ENCODE measurements at places on chromosomes 7 and 10.

GRCh38 chr7:50682079-50682478 is 100.6 kb downstream of the GRB10 start:
- no peak for DNase-seq

DNA sequence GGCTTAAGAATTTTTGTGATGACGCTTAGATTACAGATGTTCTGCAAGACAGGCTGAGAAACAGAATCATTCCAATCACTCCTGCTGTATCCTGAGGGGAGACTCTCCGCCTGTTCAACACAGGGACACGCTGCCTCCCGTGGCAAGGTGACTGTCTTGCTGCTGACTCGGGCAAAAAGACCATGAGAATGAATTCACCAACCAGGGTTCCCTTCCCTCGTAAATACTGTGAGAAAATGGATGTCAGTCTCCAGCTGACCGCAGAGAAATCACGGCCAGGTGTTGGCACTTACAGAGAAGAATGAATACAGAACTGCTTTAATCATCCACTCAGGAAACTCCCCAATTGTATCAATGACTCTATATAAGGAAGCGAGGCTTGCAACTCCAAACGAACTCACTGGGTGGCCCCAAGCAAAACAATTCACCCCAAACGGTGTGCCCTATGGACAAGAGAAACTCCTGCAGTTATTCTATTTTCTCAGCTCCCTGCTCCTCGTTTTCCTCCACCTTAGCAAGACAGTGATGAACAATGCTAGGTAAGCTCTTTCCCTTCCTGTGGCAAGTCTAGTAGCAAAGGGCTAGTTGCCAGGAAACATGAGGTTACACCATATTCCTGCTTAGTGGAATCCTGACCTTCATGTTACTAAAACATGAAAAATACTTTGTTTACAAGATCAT is 22.8 kb downstream of the GNA12 start:
- DNase-seq: no peak

DNA sequence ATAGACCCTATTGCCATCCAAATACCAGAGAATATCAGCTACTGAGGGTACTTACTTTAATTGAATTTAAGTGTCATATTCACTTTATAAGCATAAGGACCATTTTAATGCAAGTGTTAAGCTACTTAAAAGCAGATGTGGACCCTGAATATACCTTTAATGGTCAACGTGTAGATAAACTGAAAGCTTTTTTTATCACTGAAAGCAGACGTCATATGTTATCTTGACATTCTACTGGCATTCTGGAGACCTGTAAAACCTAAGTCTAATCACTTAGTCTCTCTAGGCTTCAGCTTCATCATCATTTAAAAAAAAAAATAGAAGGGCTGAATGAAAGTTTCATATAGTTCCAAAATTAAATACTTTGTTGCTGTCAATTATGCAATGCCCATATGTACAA is 116.5 kb downstream of the ELAPOR2 start:
- DNase-seq: no peak

DNA sequence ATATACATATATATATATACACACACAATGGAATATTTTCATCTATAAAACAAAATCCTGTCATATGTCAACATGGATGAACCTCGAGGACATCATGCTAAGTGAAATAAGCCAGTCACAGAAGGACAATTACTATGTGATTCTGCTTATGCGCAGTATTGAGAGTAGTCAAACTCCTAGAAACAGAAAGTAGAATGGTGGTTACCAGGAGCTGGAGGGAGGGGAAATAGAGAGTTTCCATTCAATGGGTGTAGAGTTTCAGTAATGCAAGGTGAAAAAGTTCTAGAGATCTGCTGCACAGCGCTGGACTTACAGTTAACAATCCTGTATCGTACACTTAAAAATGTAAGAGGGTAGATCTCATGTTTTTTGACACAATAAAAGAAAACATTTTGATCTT is 181.9 kb downstream of the CDCA7L start:
- no peak for DNase-seq

DNA sequence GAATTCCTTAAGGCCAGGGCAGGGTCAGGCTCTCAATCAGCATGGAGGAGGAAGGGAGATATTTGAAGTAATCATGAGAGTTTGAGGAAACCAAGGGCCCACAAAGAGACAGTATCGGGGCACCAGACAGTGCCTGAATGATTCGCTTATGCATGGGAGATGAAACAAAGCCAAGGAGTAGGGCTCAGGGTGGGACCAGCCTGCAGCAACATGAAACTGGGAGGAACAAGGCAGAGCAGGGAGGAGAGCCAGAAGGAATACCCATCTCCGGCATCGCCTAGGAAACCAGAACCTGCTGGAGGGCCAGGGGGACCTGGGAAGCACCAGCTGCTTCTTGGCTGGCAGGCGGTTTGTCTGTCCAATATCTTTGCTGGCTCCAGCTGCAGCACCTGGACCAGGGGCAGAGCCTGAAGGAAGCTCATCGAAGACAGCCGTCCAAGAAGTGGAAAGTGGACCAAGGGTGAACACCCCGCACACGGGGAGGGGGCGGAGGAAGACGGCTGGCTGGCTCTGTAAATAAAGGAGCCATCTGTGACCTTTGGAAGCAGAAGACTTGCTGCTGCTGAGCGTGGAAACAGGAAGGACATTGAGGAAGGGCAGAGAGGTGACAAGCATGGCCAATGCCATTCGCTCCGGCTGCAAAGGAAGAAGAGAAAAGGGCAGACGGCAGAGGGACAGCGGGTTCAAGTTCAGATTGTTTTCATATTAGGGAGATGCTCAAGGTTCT is 34.4 kb upstream of the ECHDC3 start:
- DNase-seq: no peak

GRCh38 chr10:92407305-92408016 is 116.5 kb downstream of the MARCHF5 start:
- DNase-seq: no peak

DNA sequence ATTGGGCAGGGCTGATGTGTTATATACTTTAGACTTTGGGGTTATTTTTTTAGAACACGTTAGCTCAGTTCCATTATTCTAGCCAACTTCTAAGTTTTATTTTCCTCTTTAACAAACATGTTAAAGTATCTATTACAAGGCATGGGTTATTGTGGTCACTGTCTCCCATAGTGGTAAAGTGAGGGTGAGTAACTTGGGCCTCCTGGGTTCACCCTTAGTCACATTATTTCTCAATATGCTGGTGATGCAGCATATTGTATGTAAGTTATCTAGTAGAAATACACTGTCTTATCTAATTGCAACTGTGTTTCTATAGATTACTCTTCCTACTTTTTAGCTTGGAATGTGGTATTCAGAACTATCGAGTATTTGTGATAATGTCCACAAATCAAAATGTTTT is 65.9 kb downstream of the BBS9 start:
- no peak for DNase-seq

- no peak for DNase-seq
Observed at GRCh38 chr10:75464478-75465449, 33.3 kb downstream of the LRMDA start.

- no peak for DNase-seq
Observed at GRCh38 chr10:34899161-34899560, 84.1 kb upstream of the PARD3 start.

DNA sequence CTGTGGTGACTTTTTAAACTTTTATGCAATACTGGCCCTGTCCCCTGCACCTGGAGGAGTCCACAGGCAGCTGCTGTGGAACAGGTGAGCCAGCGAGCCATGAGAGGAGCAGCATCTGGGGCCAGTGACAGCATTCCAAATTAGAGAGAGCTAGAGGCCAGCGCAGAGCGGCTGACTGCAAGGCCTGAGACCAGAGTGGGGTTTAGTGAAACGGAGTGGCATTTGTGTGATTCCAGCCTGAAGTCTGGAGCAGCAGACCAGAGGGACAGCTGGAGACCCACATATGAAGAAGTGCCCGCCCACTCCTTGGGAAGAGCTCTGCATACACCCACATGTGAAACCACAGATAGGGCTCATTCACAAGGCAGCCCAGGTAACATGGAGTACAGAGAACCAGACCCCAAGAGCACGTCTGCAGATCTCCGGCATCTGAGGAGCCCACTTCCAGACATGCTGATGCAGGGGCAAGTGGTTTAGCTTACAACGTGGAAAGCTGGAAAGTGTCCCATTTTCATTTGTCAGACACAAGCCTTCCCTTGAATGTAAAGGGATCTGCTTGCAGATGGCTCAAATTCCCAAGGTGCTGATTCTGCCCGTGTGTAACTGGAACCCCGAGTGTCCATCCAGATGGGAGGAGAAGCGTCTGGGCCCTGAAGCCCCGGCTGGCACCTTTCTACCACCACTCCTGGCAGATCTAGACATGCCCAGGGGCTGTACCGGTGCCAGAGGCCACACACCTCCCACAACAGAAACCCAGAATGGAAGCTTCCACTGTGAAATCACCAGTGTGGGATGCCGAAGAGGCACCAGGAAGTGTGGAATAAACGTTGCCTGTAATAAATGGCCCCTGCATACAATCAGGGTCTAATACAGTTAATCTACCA is 256.0 kb upstream of the TCERG1L start:
- no peak for DNase-seq

- no peak for DNase-seq
Observed at GRCh38 chr7:99827040-99827778, 604 bp upstream of the CYP3A43 start.

GRCh38 chr7:158300427-158300826 is 287.2 kb downstream of the PTPRN2 start:
- DNase-seq: no peak

DNA sequence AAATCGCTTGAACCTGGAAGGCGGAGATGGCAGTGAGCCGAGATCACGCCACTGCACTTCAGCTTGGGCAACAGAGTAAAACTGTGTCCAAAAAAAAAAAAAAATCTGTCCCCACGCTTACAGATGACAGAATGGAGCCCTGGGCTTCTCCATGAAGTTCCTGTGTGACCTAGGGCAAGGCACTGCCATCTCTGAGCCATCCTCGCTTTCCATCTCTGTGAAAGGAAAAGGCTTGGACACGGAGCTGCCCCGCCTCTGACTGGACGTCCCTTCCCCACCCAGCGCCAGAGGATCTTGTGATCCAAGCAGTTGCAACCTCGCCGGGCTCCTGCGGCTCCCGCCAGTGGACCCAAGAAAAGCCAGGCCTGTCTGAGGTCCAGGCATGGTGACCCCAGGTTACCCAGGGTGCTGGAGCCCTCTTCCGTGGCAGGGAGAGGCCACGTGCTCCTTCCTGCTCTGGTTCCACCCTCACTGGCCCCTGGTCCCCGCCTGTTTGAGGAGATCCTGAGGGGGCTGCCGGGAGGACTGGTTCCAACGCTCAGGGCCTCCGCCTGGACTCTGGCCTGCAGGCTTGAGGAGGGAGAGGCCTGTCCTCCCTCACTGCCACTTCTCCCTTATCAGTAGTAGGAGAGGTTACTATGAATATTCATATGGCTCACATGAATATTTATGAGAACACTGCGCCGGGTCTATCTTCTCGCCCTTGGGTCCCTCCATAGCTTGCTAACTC is 25.6 kb upstream of the ELFN1 start:
- no peak for DNase-seq

DNA sequence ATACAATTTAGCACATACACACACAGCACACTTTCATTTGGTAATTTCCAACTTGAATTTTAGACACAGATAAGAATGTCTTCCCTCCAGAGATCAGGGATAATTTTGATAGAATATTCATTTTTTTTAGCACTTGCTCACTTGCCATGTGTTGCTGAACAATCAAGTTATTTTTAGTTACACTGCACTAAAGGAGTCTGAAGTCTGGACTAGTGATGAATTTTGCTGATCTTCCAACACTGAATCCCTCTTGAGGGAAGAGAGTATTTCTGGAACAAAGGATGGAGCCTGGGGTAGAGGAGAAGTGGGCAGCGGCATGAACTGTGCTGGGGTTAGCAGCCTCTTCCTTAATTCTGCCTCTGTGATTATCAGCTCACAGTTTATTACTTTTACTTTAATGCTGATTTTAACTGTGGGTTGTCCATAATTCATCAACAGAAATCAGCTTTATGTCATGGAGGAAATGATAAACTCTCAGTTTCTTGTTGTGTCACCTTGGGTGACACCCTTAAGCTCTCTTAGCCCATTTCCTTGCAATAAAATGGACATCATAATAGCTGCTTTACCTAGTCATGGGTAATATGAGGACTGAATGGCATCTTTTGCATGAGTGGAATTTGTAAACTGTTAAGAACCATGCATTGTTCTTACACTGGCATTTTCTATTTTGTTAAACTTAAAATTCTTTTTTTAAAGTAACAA is 32.1 kb downstream of the SGPL1 start:
- no peak for DNase-seq

DNA sequence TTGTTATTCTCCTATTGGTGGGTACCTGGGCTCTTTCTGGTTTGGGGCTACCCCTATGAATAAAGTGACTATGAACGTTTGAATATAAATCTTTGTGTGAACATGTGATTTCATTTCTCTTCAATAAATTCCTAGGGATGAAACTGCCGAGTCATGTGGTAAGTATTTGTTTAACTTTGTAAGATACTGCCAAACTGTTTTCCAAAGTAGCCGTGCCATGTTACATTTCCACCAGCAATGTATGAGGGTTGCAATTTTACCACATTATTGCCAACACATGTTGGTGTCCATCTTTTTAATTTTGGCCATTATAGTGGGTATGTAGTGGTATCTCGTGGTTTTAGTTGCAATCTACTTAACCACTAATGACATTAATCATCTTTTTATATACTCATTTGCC is 94.7 kb downstream of the ZNRF2 start:
- DNase-seq: no peak

- DNase-seq: no peak
Observed at GRCh38 chr7:124784879-124785818, 19.6 kb upstream of the GPR37 start.

DNA sequence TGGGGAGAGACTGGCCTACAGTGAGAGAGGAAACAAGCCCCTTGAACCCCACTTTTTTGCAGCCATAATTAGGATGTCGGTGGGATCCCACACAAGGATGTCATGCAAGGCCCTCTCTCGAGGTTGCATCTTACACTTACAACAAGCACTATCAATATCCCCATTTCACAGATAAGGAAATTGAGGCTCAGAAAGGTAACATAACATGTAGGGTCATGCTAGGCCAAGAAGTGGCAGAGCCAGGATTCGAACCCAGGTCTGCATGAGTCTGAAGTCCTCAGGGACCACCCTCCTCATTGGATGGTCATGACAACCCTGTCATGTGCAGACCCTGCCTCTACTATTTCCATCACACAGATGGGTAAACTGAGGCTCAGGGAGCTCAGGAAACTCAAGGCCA is 123.5 kb downstream of the C10orf105 start:
- no peak for DNase-seq

DNA sequence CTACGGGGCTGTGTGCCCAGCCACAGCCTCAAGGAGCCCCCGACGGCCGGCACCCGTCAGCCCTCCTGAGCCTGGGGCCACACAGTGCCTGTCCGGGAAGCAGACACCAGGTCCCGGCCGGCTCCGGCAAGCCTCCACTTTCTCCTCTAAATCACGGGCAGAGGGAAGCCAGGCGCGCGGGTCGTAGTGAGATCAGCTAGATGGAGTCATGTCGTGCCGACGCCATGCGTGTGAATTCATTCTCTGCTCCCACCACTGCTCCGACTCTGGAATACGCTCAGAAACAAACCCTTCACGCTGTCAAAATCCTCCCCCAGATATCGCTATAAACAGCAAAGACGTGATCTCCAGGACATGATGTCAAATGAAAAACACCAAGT is 93.7 kb upstream of the DNAAF5 start:
- DNase-seq: no peak

- DNase-seq: no peak
Observed at GRCh38 chr7:141158561-141158960, 84.7 kb downstream of the TMEM178B start.

Data from stimulated activated CD4-positive, alpha-beta T cell treated with anti-CD3 and anti-CD28 coated beads, Interleukin-12 subunit alpha, Interleukin-12 subunit beta, amount 100 ng/mL, for 24 hours (primary cell).